ENCODE measurements at places on chromosomes 7 and 10.

GRCh38 chr10:52121688-52122087 is 192.4 kb upstream of the DKK1 start:
- no peak for DNase-seq
- no peak overlapping the region for H3K27ac ChIP-seq
- no peaks in the 10 kb centered on the region for H3K36me3 ChIP-seq
- no peaks in the 10 kb centered on the region for H3K27me3 ChIP-seq
- H3K4me3 ChIP-seq: no peak overlapping the region

DNA sequence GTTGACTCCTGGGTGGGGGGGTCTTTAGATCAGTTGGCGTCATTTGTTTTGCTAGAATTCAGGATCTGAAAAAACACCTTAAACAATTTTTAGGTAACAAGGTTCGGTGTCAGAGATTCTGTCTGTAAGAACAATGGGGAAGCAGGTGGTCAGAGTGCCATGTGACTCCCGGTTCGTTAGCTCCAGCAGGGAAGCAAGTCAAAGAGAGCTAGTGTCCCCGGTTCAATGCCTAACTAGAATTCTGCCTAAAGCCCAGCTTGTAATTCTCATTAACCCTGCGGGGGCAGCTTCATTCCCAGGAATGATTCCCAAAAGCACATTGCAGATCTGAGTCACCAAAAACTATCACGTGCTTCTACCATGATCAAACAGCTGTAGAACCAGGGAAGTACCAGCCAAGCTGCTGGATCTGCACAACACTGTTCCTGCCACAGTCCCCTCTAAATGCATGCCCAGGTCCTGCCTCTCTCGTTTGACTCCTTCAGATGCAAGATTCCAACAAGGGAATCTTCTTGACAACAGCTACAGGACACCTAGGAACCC is 664.3 kb upstream of the CELF2 start:
- H3K27ac ChIP-seq: no peak overlapping the region
- no peak for DNase-seq
- no peaks in the 10 kb centered on the region for H3K36me3 ChIP-seq
- H3K27me3 ChIP-seq: peaks cover 10% of the 10 kb centered on the region
- no peak overlapping the region for H3K4me3 ChIP-seq
- H3K4me1 ChIP-seq: no peaks in the 10 kb centered on the region

- DNase-seq: no peak
- peaks cover 36% of the 10 kb centered on the region for H3K27me3 ChIP-seq
- peaks cover 4% of the 10 kb centered on the region for H3K36me3 ChIP-seq
- H3K4me1 ChIP-seq: peaks cover 14% of the 10 kb centered on the region
- H3K4me3 ChIP-seq: no peak overlapping the region
Measured at GRCh38 chr10:119700321-119700954, 25.4 kb upstream of the INPP5F start.

- peaks cover 30% of the 10 kb centered on the region for H3K27me3 ChIP-seq
- no peak overlapping the region for H3K4me3 ChIP-seq
- peaks cover 2% of the 10 kb centered on the region for H3K4me1 ChIP-seq
- peaks cover 2% of the 10 kb centered on the region for H3K36me3 ChIP-seq
- DNase-seq: no peak
Measured at GRCh38 chr7:55194522-55194921, 170.6 kb upstream of the LANCL2 start.

GRCh38 chr7:143237366-143237765 is 15.5 kb downstream of the TAS2R40 start:
- no peak overlapping the region for H3K27ac ChIP-seq
- H3K4me1 ChIP-seq: peaks cover 3% of the 10 kb centered on the region
- no peak overlapping the region for H3K4me3 ChIP-seq
- H3K27me3 ChIP-seq: no peaks in the 10 kb centered on the region
- no peak for DNase-seq
- H3K36me3 ChIP-seq: peaks cover 4% of the 10 kb centered on the region

DNA sequence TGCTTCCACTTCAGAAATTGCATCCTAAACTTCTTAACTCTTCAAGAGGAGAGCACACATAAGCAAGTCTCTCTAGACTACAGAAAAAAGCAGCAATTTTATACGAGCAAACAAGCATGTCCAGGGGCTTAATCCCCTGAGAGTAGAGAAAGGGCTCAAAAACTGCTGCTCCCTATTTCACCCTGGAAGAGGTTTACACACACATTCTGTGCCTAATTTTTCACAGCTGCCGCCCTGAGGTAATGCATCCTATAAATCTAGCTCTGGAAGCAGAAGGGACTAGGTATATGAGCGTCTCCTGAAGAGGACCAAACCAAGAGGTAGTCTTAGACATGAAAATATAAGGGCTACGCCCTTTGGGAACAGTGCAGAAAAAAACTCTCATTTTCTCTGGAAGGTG is 73.1 kb downstream of the CRPPA start:
- H3K4me1 ChIP-seq: no peaks in the 10 kb centered on the region
- H3K27ac ChIP-seq: no peak overlapping the region
- H3K4me3 ChIP-seq: no peak overlapping the region
- H3K27me3 ChIP-seq: no peaks in the 10 kb centered on the region
- peaks cover 3% of the 10 kb centered on the region for H3K36me3 ChIP-seq

DNA sequence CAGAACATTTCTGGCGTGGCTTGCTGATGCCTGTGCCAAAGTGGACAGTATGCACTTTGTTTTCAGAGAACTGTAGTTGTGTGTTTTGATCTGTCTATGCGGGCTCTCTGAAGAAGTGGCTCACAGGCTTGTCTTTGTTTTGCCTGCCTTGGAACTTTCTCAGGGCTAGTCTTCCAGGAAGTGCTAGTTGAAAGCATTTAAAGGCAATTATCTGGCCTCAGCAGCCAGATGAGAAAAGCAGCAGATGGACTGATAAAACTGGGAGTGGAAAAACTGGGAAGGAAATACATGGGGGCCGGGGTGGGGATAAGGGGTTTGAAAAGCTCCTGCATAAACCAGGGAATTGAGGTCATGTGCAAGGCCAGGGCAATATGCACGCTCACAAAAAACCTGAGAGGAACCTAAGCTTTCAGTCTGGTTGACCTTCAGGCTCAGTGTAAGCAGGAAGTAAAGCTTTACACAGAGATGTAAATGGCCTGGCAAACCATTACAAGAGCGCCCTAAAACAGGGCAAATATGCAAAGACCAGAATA is 94.5 kb downstream of the ZNF33B start:
- H3K4me3 ChIP-seq: no peak overlapping the region
- no peaks in the 10 kb centered on the region for H3K27me3 ChIP-seq
- no peak overlapping the region for H3K27ac ChIP-seq
- DNase-seq: no peak
- peaks cover 1% of the 10 kb centered on the region for H3K4me1 ChIP-seq

DNA sequence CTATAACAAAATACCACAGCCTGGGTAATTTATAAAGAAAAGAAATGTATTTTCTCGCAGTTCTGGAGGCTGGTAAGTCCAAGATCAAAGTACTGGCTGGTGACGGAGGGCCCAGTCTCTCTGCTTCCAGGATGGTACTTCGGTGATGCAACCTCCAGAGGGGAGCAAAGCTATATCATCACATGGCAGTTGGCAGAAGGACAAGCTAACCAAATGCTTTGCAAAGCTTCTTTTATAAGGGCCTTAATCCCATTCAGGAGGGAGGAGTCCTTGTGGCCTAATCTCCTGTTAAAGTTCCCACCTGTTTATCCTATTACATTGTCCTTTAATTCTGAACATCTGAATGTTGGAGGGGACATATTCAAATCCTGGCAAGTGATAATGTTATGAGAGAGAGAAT is 134.1 kb upstream of the SP4 start:
- H3K27ac ChIP-seq: no peak overlapping the region
- H3K4me1 ChIP-seq: no peaks in the 10 kb centered on the region
- peaks cover 2% of the 10 kb centered on the region for H3K36me3 ChIP-seq
- DNase-seq: no peak

DNA sequence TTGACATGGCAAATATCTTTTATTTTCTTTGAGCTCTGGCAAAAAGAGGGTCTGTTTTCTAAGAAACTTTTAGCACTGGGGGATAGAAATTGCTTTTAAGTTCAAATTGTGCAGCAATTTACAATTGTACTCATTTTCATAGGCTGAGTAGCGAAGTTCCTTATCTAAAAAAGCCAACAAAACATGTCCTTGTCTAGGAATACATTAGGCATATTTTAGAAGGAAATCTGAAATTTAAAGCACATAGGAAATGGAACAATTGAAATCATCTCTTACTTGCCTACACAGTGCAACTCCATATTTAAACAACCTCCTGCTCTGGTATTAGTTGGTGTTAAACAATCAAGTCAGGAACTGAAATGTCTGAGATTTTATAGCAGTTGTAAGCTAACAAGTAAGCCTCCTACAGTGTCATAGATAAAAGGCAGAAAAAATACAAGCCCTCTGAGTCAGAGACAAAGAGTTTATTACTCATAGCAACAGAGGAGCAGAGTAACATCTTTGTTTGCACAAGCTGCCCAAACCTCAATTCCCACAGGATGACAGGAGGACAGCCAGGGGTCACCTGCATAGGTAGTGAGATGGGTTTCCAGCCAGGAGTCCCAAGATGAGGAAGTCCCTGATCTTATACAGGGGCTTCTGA is 280.2 kb upstream of the HGF start:
- H3K36me3 ChIP-seq: no peaks in the 10 kb centered on the region
- H3K27ac ChIP-seq: no peak overlapping the region
- H3K27me3 ChIP-seq: no peaks in the 10 kb centered on the region
- H3K4me3 ChIP-seq: no peak overlapping the region
- no peak for DNase-seq

DNA sequence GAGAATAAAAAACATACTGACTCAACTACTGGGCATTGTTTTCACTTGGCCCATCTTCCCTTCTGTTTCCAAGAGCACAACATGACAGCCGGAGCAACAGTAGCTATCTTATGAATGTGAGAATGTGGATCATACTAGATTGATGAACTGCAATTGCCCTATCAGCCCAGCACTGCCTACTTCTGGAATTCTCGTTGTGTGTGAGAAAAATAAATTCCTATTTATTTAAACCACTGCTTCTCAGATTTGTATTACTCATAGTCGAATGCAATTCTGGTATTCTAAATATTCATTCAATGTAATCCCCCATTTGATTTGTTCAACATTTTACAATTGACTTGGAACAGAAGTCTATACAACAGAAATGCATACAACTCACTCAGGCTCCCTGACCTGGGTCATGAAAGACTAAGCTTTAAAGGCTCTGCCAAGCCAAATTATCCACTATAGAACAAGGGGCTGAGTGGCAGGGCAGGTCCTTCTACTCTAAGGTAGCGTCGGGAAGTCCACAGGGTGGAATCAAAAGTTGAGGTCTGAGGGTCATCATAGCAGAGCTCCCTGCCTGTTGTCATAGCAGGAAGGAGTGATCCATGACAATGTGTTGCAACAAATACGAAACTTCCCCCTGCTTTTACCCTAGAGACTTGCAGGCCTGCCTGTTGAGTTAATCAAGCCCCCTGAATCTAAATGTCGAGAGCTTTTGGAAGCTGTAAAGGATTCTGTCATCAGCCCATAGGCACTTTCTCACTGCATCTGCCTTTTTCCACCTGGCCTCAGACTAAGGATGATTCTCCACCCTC is 12.4 kb upstream of the JAZF1 start:
- peaks cover 60% of the 10 kb centered on the region for H3K27me3 ChIP-seq
- H3K36me3 ChIP-seq: peaks cover 2% of the 10 kb centered on the region
- peaks cover 8% of the 10 kb centered on the region for H3K4me1 ChIP-seq
- no peak overlapping the region for H3K27ac ChIP-seq
- DNase-seq: no peak

GRCh38 chr7:36047091-36047658 is 105.9 kb upstream of the EEPD1 start:
- no peak overlapping the region for H3K4me3 ChIP-seq
- peaks cover 5% of the 10 kb centered on the region for H3K27me3 ChIP-seq
- peaks cover 4% of the 10 kb centered on the region for H3K4me1 ChIP-seq
- H3K36me3 ChIP-seq: peaks cover 2% of the 10 kb centered on the region
- DNase-seq: no peak

DNA sequence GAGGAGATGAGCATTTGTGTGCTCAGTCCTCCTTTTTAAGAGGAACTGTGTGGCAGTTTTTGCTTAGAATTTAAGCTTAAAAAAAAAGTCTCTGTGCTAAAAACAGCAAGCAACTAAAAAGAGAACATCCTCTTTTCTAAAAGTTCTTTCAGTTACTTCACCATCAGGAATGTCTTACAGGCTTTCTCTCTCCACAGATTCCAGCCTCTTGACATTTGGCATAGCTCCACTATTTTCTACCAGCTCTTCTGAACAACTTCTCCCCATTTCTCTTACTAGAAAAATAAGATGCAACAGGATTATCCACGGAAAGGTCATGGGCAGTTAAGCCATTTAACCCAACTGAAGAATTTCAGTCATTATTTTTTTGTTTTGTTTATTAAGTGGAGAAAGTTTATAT is 13.2 kb downstream of the PCLO start:
- no peaks in the 10 kb centered on the region for H3K4me1 ChIP-seq
- DNase-seq: no peak
- H3K27ac ChIP-seq: no peak overlapping the region
- no peaks in the 10 kb centered on the region for H3K27me3 ChIP-seq
- no peaks in the 10 kb centered on the region for H3K36me3 ChIP-seq

DNA sequence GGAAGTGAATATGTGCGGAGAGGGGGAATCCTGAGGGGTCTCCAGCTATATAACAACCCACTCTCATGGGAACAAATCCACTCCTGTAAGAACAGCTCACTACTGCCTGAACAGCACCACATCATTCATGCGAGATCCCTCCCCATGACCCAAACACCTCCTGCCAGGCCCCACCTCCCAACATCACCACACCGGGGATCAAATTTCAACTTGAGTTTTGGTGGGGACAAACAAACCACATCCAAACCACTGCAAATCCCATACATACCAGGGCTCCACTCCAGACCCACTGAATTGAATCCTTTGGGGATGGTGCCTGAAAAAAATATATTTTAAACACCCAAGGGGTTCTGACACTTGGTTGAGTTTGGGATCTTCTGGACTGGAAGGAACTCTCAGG is 181.5 kb upstream of the PLXNA4 start:
- peaks cover 4% of the 10 kb centered on the region for H3K4me1 ChIP-seq
- H3K27ac ChIP-seq: no peak overlapping the region
- DNase-seq: no peak
- H3K36me3 ChIP-seq: no peaks in the 10 kb centered on the region

DNA sequence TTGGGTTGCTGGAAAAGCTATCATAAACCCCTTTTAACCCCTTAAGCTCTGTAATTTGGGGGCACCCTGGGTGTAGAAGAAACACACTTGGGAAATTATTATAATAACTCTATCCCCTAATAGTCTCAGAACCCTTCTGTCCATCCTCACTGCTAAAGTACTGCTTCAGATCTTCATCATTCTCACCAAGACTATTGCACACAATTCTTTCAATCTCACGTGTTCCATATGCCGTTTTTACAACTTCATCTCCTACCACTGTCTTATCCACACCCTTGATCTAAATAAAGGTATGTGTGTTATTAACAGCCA is 15.8 kb downstream of the ANKRD22 start:
- H3K27me3 ChIP-seq: no peaks in the 10 kb centered on the region
- peaks cover 20% of the 10 kb centered on the region for H3K4me1 ChIP-seq
- no peaks in the 10 kb centered on the region for H3K36me3 ChIP-seq
- H3K27ac ChIP-seq: no peak overlapping the region
- no peak overlapping the region for H3K4me3 ChIP-seq
- DNase-seq: no peak

GRCh38 chr7:46490406-46490805 is 569.3 kb upstream of the IGFBP3 start:
- no peak overlapping the region for H3K4me3 ChIP-seq
- no peaks in the 10 kb centered on the region for H3K27me3 ChIP-seq
- no peak overlapping the region for H3K27ac ChIP-seq
- H3K4me1 ChIP-seq: no peaks in the 10 kb centered on the region

GRCh38 chr10:72794260-72794659 is 99.3 kb upstream of the OIT3 start:
- H3K4me1 ChIP-seq: peaks cover 8% of the 10 kb centered on the region
- no peaks in the 10 kb centered on the region for H3K27me3 ChIP-seq
- no peak for DNase-seq
- no peaks in the 10 kb centered on the region for H3K36me3 ChIP-seq

GRCh38 chr7:51020944-51021343 is 238.2 kb upstream of the GRB10 start:
- peaks cover 2% of the 10 kb centered on the region for H3K4me1 ChIP-seq
- H3K27me3 ChIP-seq: peaks cover 8% of the 10 kb centered on the region
- no peak overlapping the region for H3K27ac ChIP-seq
- H3K36me3 ChIP-seq: no peaks in the 10 kb centered on the region
- no peak overlapping the region for H3K4me3 ChIP-seq
- DNase-seq: no peak
